ENCODE measurements at places on chromosomes 7 and 10.

DNA sequence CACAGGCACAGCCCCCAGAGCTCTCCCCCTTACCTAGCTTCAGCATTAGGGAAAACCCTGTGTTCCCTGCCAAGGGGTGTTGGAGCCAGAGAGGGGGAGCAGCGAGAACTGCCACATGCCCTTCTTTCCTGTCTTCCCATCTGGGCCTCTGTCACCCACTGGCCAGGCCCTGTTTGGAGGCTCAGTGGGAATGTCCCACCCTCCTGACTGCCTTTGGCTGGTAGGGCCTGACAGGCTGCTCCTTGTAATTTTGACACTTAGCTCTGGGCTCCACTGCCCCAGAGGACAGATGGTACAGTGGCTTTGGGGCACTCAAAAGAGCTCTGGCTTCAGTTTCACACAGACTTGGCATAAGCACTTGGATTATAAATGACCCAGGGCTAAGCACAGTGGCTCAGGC lies 50.6 kb downstream of the GRID2IP start:
- no peak for DNase-seq

DNA sequence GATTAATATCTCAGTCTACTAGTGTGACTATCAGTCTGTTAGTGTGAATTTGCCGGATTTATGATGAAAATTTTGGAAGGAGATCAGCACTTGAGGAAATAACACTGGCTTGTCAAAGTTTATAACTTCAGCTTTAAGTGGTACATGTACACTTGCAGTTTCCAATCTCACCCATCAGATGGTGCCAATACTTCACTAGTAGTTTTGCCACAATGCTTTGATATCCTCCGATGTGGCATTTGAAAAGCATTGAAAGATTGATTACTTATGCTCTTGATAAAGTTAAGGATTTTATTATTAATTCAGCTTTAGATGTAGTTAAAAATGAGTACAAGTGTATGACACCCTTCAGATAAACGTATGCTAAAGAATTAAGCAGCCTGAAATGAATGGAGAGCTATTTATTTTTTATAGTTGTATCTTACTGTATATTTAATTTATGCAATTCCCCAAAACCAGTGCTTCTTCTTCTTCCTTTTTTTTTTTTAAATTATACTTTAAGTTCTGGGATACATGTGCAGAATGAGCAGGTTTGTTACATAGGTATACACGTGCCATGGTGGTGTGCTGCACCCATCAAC lies 98.2 kb downstream of the ANLN start:
- peak; percentile 88 for DNase-seq

DNA sequence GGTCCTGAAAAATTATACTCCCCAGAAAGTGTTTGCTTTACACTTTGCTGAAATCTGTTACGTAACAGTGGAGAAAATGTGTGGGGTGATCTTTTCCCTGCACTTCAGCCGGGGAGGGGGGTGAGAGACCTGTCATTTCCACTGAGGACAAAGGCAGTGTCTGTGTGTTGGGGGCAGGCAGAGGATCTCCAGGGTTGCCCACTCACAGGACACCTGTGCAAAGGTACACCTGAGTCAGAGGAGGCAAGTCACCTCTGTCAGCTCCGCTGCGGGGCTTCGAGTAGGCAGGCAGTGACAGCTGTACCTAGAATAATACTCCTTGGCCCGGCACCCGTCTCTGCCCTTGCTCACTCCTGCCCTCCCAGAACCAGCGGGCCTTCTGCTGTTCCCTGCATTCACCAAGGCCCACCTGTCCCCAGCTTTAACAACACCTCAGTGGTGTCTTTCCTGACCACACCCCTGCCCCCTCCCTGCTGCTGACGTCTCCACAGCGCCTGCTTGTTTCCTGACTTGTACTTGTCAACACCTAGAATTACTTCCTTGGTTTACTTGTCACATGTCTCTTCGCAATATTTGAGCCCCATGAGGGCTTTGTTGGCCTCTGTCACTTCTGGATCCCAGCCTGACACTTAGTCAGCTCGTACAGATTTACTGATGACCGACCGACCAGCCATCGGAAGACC lies 159.2 kb downstream of the NEURL1 start:
- no peak for DNase-seq

- DNase-seq = no peak
Measured at GRCh38 chr10:90560331-90560730, 297.5 kb downstream of the HTR7 start.

GRCh38 chr7:25615593-25615992 lies 387.3 kb upstream of the NPVF start:
- DNase-seq = no peak

GRCh38 chr7:149792220-149792595 lies 18.8 kb upstream of the ZNF467 start:
- DNase-seq = no peak

DNA sequence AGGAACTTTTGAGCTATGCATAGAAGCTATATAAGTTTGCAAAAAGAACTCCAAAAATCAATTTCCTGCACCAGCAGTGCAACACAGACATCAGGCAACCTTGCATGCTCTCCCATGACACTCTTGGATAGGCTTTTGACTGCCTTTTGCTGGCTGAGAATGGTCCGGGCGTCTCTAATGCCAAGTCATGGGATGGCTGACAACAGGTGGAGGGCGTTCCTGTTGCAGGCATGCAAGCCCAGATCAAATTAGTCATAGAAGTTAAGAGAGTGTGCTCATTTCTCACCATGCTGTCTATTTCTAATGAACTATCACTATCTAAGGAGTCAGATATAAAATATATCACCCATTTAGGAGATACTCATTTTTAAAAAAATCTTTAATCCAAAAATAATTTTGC lies 8.4 kb downstream of the PLCE1 start:
- no peak for DNase-seq
